Hepatic stellate cell (primary cell): ENCODE measurements at places on chromosomes 6 and 20.

- DNase-seq: no peak
Measured at GRCh38 chr6:121764493-121764892, 329.0 kb downstream of the GJA1 start.

DNA sequence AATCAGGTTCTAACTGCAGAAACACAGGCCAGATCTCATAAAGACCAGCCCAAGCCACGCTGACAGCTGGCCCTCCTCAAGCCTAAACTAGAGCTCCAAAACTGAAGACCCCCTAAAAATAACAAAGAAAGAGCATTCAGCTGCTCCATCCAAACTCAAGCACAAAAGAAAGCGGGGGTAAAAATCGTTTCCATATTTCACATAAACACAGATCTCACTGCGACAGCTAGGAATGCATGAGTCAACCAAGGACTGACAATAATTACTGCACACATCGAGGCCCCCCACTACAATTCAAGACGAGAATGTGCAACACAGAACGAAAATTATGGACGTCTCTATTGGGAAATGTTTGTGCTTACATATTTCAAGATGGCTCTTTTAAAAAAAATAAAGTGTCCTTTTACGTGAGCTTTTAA lies 31.1 kb downstream of the CNKSR3 start:
- peak; percentile 74 for DNase-seq

- DNase-seq: no peak
Measured at GRCh38 chr20:33868595-33868994, 57.4 kb downstream of the CHMP4B start.

- DNase-seq: no peak
Measured at GRCh38 chr20:52724541-52724940, 247.6 kb upstream of the TSHZ2 start.

DNA sequence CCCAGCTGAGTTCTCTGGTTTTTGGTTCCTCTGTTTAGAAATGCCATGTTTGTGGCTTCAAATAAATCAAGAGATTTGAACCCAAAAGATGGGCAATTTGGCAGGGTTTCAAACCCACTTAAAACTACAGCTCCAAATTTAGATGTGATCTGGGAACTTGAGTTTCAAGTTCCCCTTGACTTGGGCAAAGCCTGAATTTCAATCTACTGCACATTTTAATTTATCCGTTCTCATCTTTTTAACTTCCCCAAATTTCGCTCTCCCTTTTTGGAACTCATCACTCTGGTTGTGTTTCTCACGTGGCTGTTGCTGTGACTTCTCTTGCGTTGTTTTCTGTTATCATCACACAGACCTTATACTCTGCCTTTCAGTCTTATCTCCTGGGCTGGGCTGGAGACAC lies 230.9 kb downstream of the CDC5L start:
- no peak for DNase-seq

DNA sequence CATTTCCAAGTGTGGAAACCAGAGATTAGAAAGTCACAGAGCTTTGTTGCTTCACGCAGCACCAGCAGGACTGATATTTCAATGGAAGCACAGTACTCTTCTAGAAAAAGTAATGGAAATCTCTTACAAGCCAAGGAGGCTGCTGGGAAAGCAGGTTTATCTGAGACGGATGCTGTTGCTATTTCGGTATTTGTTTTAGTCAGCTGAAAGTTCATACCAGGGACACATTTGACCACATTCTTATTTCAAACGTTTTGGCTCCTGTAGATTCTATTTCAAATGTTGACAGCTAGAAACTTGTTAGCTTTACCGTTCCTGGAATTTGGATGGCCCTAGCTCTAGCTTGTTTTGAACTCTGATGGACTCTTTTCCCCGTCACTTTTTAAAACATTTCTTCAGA lies 3.7 kb upstream of the TMEM242 start:
- DNase-seq: no peak
